WERI-Rb-1 (cell line): ENCODE measurements at places on chromosomes 16 and 17.

DNA sequence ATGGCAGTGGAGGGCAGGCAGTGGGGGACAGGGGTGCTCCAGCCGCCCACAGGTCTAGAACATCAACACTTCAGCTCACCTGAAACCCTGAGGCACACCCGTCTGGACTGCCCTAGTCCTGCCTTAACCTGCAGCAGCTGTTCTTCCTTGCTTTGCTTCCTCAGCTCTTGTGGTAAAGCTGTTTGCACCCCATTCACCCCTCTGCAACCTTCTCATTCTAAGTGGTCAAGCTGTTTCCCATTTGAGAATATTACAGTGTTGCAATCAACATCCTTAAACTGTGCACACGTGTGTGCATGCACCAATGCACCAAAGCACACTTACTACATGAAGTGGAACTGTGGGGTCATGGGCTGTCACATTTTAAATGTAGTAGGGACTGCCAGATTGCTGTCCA, 32.4 kb downstream of the SCNN1B start:
- DNase-seq, result no peak

DNA sequence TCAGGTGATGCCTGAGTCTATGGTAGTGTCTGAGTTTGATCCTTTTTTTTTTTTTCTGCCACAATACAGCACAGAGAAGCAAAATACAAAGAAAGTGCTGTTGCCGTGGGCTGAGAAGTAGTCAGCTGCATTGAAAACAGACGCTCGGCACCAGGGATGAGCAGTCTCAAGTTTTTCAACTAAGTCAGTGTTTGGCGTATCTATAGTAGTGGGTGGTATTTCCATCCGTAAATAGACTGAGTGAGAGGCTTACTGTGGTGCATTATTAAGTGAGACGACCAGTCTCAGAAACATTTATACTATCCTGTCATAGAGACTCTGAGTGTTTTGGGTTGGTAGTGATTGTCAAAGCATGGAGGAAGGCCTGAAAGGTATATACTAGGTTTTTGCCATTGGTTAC, 221.3 kb downstream of the SNX29 start:
- no peak for DNase-seq

DNA sequence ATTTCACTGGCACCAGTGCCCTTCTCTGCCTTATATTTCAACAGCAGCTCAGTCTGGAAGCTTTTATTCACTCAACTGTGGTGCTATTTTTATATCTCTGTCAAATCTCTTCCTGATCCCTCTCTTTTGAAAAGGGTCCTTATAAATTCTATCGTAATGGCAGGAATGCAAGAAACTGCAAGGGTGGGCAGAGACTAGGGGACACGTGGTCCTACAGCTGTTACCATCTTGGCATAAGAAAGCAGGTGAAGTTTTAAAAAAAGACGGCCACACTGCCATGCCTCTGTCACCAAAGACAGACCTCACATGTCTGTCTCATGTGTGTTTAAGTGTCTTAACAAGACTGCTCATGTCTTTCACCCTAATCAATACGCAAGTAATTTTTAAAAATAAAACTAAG, 368.4 kb upstream of the CDH11 start:
- DNase-seq, result no peak

DNA sequence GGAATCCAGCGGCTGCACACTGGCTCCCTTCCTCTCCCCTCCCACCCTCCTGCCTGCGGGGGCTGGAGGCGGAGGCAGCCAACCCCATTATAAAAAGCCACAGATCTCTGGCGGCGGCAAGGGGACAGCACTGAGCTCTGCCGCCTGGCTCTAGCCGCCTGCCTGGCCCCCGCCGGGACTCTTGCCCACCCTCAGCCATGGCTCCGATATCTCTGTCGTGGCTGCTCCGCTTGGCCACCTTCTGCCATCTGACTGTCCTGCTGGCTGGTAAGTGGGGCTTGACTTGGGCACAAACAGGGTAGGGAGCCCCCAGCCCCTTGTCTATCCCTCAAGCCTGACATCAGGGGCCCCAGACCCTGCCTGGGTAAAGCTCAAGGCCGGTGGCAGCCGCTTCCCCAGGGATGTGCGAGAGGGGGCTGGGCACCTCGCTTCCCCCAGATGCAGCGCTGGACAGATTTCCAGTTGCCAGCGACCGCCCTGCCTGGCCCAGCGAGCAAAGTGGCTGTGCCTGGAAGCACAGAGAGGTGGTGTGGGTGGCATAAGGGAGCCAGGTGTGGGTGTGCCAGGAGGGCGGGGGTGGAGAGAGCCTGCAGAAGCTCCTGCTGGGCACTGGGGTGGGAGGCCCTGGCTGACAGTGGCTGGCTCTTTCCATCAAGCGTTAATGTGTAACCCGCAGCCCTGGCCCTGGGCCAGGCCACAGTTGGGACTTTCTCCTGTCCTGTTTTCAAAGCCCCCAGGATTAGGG, at the start of gene CX3CL1:
CX3CL1 (plus strand) TSS at position 119 of the 745 bp plus-strand sequence; CDS start at position 198, 79 bp downstream.
- DNase-seq, result peak; percentile 69

- DNase-seq, result no peak
These were observed 18.0 kb upstream of the RNF135 start for GRCh38 chr17:30952638-30953393.

GRCh38 chr17:64007838-64008282, 9.7 kb downstream of the PRR29 start:
- DNase-seq, result no peak

GRCh38 chr17:2083613-2084035, 28.7 kb downstream of the HIC1 start:
- no peak for DNase-seq

- DNase-seq, result peak; percentile 92
These were observed at the start of gene TP53 for GRCh38 chr17:7687072-7687907. Gene TP53, minus strand, starts transcription at chr17:7687490. Its CDS starts 10,896 bp downstream, at chr17:7676594.

DNA sequence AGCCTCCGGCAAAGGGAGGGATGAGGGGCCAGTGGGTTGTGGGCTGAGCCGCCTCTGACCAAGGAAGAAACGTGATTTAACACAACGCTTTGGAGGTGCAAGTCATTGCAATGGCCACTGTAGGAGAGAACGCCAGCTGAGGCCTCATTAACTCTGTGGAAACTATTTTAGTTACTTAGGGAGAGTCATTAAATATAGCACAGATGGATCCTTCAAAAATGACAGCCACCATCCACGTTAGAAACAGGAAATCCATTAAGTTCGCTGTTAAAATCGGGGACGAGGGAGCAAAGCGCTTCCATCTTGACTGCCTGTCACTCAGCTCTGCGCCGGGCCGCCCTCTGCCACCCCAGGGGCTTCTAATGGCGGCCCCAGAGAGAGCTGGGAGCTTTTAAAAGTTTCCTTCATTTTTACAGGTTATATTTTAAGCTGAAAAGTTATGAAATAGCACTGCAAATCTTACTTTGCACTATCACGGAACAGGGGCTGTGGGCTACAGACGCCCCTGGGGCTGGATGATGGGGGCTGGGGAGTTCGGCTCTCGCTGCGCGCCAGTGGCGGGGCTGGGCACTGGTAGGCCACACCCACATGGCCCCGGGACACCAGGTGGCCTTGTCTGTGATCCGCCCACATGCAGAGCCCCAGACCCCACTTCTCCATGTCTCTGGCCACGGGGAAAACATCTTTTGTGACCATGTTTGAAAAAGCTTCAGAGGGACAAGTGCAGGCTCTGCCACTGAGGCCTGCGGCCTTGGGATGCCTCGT, 54.6 kb downstream of the LMF1 start:
- no peak for DNase-seq

GRCh38 chr17:17976931-17977570, 4.4 kb downstream of the DRC3 start:
- no peak for DNase-seq

GRCh38 chr17:57726213-57726790, 18.8 kb downstream of the CCDC182 start:
- no peak for DNase-seq

DNA sequence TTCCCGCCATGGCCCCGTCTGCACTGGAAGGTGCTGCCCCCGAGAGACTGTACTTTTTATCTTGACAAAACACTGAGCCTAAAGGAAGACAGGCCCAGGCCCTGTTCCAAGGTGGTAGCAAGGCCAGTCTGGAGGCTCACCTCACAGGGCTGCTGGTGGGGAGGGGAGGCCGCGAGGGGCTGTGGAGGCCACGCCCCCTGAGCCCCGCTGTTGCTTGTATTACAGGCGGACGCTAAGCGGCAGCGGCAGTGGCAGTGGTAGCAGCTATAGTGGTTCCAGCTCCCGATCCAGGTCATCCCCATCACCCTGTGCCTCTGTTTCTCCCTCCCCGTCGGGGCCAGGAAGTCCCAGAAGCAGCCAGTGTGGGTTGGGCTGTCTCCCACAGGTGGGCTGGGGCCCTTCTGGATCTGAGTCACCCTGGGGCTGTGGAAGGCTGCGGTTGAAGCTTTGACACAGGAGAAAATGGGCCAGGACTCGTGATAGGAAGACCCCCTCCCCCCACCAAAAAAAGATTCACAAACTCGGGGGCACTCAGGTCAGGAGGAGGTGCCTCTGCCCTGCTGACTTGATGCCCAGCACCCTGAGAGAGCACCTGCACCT, 13.3 kb upstream of the IL17C start:
- DNase-seq, result no peak

GRCh38 chr17:82171750-82172375, 40.8 kb downstream of the CCDC57 start:
- DNase-seq, result no peak

- DNase-seq, result no peak
These were observed 33.1 kb downstream of the LGALS9 start for GRCh38 chr17:27663936-27664605.

- DNase-seq, result no peak
These were observed 57.3 kb downstream of the TMEM186 start for GRCh38 chr16:8739989-8740704.

DNA sequence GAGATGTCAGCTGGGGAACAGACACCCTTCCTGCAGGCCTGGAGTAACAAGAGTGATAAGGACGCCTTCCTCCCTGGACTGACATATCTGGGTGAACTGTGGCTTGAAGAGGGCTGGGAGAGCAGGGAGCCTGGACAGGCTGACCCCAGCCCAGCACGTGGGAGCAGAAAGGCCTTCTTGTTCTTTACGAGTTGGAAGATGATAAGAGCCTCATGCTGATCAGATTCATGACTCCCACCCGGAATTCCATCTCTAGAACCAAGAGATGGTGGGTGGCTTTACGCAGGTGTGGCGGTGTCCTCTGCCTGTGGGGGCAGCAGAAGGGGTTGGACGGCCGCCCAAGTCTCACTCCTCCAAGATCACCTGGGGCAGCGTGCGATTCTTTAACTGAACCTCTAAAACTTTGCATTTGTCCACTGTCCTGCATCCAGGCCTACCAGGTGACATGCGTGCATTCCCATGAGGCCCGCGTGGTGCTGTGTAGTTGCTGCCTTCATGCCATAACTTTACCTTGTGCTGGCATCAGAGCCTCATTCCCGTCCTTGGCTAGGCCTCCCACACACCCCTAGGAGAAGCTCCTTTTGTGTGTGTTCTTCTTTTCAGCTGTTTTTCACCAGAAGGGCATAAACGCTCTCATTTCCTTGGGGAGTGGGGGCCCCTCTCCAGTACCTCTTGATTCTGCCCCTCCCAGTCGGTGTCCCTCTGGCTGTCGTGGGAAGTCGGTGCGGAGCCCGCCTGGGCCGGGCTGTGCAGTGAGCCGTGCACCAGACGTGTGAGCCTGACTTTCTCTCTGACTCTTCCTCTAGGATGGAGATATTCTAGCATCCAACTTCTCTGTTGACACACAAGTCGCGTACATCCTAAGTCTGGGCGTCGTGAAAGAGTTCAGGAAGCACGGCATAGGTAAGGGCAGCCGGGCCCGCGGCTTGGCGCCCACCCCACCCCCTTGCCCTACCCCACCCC, 13.3 kb downstream of the C16orf90 start:
- no peak for DNase-seq

GRCh38 chr17:17150448-17150800, 55.7 kb downstream of the PLD6 start:
- DNase-seq, result no peak

- DNase-seq, result no peak
These were observed 2.5 kb downstream of the RNF166 start for GRCh38 chr16:88703486-88704309.

GRCh38 chr16:60206516-60206915, 1472.4 kb upstream of the GOT2 start:
- no peak for DNase-seq

- no peak for DNase-seq
These were observed 8.0 kb downstream of the SECTM1 start for GRCh38 chr17:82325286-82326180.

- peak; percentile 97 for DNase-seq
These were observed 396 bp downstream of the NFE2L1 start for GRCh38 chr17:48048384-48049126.

DNA sequence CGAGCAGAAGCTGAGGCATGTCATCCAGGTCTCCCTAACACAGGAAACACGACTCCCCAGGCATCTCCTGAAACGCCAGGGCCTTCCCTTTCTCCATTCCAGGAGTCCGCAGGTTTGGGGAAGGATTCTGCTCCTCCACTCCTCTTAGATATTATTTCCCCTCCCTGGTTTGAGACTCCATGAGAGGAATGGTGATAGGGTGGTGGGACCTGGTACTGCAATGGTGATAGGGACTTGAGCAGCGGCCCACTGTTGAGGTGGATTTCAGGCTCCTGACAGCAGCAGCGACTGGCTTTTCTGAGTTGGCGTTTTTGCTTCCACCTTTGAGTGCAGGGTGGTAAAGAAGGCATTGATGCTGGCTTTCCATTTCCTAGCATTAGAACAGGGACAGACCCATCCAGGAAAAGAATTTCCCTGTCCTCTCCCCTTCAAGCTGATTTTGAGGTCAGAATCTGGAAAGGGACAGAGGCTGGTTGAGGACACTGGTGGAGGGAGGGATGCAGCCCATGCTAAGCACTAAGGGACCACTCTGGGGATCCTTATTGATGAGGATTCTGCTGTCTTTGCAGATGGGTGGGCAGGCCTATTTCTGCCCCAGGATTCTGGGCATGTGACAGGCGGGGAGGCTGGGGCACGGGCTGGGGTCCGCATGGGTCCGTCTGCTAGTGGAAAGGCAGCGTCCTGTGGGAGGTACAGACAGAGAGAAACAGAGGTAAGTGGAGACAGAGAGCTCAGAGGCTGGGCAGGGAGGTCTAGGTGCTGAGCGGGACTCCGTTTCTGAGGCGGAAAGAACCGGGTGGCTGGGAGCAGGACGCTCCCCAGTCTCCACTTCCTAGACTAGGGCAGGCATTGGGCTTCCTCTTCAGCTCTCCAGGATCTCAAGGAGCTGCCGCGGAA, 1.3 kb upstream of the TBX4 start:
- no peak for DNase-seq

- DNase-seq, result no peak
These were observed 478.3 kb upstream of the ERCC4 start for GRCh38 chr16:13441675-13442074.

- DNase-seq, result peak; percentile 42
These were observed 34.2 kb upstream of the ACSM2B start for GRCh38 chr16:20610211-20610891.

GRCh38 chr17:72743037-72743467, 349.4 kb downstream of the SLC39A11 start:
- DNase-seq, result peak; percentile 31

GRCh38 chr17:21689604-21690003, 2.7 kb upstream of the KCNJ18 start:
- DNase-seq, result no peak
